ENCODE measurements at places on chromosomes 6 and 20.

DNA sequence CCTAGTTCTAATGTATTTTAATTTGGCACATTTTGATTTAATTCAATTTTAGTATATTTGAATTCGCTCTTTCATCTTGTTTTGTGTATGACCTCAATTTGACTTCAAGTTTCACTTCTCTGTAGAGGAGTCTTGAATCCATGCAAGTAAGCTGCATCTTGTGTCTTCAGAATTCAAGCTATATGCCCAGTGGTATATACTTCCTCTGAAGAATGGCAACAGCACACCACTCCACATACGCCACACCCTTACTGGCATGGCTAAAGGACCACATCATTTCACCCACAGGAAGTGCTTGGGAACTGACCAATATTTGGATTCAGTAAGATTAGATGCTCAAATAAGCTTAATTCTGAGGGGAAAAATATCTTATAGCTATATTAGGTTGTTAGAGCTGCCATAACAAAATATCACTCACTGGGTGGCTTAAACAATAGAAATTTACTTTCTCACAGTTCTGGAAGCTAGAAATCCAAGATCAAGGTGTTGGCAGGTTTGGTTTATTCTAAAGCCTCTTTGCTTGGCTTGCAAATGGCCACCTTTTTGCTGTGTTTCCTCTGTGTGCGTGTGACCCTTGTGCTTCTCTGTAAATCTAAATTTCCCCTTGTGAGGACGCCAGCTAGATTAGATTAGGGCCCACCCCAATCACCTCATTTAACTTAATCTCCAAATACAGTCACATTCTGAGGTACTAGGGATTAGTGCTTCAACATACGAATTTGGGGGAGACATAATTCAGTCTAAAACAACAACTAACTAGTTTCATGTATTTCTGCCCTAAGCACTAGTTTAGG, 2.8 kb upstream of the ASF1A start:
- DNase-seq, result no peak

- no peak for DNase-seq
Observed at GRCh38 chr6:127347178-127347577, 3.8 kb upstream of the ECHDC1 start.

DNA sequence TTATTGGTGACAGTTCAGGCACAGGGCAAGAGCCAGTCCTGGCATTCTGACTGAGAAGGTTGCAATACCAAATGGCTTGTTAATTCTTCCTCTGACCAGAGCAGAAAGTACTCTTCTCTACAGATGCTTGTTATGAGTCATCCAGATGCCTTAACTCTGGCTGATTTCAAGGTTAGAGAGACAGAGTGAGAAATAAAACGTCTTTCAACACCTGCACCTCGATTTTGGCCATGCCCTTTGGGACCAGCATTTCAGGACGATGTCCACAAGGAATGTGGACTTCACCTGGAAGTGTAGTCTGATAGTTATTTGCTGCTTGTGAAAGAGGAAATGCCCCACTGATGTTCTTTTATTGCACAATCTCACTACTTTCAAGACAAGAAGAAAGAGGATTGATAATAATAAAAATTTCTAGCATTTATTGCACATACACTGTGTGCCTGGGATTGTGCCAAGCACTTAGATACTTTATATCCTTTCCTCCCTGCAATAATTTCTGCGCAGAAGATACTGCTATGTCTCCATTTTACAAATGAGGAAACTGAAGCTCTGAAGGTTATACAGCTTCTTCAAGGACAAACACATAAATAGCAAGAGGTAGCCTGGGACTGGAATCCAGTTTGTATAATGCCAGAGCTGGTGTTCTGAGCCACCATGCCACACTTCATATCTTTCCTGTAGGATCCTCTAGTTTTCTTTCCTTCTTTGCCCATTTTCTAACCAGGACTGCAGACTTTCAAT, 33.5 kb upstream of the MCM3 start:
- DNase-seq, result no peak

DNA sequence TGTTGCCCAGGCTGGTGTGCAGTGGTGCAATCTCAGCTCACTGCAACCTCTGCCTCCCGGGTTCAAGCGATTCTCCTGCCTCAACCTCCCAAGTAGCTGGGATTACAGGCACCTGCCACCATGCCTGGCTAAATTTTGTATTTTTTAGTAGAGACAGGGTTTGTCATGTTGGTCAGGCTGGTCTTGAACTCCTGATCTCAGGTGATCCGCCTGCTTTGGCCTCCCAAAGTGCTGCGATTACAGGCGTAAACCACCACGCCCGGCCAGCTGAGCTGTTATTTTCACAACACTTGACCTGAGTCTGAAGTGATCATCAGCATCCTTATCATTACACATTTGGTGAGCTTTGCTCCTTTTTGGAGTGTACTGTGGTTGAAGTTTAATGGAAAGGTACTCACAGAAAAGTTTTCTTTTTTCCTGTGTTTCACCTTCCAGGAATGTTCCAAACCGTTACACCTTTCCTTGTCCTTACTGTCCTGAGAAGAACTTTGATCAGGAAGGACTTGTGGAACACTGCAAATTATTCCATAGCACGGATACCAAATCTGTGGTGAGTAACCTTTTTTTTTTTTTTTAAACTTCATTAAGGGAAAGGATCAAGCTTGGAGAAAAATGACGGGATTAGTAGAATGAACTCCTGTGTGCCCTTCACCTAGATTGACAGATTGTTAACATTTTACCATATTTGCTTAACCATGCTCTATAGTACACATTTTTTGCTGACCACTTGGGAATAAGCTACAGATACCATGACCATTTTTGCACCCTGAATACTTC, 9.7 kb downstream of the RNF114 start:
- no peak for DNase-seq

DNA sequence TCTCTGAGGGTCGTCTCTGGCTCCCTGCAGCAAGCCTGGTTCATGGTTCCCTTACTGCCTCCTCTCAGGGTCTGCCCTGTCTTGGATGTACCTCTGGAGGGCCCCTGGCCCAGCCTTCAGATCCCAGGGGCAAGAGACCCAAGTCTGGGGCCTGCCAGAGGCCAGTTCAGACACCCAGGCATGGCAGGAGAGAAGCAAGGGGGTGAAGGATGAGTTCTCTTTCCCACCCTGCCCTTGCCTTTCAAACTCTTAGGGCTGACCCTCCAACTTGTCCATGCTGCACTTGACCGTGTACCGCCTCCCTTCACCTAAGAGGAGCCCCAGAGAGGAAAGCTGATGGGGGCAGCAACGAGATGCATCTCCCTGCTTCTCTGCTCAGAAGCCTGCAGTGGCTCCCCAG, 4.2 kb downstream of the GDAP1L1 start:
- no peak for DNase-seq

DNA sequence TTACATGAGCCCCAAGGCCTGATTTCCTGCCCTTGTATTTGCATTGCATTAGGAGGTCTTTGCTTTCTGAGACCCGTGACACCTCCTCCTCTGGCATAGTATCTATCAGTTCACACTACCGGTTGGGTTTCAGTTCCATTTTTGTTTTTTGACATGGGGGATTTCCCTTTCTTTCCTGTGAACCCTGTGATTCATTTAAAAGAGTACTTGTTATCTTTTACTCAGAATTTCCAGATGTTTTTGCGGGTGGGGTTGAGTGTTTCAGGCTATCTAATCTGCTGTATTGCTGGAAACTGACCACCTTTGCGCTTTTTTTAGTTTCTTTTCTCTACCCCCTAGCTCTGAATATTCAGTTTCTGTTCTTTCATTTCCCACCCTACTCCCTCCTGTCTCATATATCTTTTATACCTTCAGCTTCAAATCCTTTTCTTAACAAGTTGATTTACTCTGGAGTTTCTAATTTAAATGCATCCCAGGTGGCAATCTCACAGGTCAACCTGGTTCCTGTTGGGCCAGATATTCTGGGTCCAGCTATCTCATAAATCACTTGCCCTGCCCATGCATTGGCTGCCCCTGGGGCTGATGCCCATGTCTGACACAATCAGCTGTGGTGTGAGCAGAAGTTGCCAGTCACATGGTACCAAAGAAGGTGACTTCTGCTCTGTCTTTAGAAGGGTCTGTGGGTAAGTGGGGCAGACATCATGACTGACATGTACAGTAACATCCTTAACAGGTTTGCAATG, 14.3 kb upstream of the NCOA3 start:
- no peak for DNase-seq

DNA sequence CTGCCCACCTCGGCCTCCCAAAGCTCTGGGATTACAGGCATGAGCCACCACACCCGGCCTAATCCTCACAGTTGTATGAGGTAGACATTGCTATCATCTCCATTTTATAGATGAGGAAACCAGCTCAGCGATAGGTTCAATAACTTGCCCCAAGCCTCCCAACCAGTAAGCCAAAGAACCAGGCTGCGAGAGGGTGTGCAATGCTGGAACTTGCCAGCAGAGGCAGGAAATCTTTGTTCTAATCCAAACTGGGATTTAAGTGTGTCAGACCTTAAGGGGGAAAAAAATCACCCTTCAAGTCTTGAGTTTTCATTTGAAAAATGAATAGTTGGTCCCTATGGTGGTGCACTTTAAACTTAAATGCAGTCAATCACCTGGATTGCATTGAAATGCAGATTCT, 20.1 kb upstream of the RNGTT start:
- no peak for DNase-seq

- DNase-seq, result no peak
Observed at GRCh38 chr6:151060096-151060765, 179.5 kb upstream of the AKAP12 start.

DNA sequence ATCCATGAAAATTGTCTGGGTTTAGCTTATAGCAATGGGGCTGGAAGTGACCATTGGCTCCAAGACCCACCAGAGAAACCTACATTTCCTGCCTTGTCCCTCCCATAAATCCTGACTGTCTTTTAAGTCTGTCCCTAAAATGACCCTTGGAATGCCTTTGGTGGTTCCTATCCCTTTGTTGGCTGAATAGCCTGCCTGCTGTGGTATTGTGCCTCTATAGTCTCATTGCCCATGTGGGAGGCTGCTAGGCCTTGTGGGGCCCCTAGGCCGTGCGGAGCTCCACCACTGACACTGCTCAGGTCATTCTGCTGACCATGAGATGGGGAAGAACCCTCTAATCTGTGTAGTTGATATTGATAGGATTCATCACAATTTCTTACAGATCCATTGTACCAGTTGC, 43.3 kb downstream of the SCP2D1 start:
- no peak for DNase-seq

DNA sequence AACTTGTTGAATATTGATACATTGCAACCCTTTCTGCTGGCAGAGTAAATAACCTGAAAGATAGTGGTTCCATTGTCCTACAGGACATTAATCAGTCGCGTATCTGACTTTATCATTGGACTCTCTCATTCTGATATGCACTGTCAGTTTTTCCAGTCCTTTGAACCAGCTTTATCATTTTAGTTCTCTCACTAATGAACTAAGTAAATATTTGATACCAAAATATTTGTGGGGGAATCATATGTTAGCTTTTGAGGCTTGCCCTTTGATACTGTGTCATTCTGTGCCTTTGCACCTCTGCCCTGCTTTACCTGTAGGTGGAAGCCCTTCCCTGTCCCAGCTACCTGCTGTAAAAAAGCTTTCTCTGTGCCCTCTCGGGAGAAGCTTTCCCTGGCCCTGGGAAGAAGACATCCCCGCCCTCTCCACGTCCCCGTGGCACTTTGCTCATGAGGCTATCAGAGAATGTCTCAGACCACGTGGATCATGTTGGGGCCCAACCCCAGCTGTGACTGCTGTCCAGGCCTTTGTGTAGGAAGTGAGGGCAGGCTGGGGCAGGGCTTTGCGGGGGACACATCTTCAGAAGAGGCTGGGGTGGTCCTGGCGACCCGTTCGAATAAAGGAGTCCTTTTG, 117.8 kb upstream of the NXT1 start:
- no peak for DNase-seq
